Activated CD8-positive, alpha-beta memory T cell treated with anti-CD3 and anti-CD28 coated beads for 48 hours (primary cell): ENCODE measurements at places on chromosomes 1 and 21.

DNA sequence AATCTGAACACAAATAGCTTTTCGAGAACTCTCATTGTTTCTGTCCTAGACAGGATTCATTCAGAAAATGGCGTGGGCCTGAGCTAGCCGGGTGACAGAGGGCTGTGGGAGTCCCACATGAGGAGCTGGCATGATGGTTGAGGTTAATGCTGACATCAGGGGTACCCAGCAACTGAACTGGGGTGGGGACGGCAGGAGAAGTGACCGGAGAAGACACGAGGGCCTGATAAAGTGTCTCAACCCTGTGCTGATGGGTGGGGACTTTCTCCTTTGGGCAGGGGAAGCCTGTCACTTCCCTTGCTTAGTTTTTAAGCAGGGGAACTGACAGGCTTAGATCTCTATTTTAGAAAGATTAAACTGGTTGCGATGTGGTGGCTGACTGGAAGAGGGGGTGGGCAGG, 14.6 kb downstream of the CHIT1 start:
- no peak for DNase-seq

GRCh38 chr1:117967881-117968280, 38.3 kb downstream of the WDR3 start:
- no peak for DNase-seq

DNA sequence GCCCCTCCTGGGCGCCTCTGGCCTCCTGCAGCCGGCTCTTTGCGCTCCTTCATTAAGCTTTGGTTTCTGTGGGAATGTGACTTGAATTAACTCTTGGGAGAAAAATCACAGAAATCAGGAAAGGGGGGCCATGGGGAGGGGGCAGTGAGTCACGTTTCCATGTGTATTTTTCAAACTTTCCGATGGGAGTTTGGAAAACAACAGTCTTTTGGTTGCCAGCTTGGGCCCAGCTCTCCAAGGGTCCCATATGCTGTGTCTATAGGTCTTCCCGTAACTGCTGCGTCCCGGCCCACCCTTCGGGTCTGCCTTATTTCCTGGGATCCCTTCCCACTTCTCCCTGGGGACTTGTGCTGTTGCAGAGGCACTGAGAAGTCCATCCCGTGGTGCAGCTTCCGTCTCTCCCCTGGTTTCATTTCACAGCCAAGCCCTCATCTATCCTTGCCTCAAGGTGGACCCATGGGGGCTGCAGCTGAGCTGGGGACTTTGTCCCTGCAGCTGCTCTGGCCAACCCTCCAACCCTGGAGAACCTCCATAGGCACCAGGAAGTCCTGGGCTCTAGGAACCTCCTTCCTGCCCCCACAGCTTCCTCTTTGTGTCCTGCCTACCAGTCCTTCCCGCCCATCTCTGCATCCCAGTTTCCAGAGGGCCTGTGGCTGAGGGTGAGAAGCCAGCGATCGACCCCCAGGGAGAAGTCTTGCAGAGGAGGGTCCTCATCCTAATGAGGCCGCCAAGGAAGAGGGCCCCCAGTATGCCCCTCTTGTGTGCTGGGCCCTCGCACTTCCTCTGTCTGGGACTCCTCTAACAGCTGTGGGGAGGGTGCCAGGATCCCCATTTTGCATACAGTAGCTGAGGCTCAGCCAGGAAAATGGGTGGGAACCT, 11.6 kb upstream of the LMNA start:
- DNase-seq, result no peak

- DNase-seq, result no peak
Observed at GRCh38 chr1:50704126-50704525, 255.9 kb downstream of the FAF1 start.

DNA sequence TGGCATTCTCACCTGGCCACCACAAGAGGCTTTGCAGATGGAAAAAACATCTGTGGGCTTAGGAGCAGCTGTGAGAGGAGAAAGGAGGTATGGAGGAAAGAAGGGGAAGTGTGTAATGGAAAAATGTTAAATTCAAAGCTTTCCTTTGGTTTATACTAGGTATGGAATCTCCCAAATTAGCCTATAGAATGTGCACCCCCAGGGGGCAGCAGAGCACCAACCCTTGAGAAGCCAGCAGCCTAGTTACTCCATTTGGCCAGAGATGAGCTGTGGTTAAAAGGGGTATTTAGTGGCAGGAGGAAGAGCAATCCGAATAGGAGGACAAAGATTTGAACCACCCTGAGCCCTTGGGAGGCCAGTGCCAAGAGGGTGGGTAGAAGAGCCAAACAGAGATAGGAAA, 97.5 kb upstream of the CTTNBP2NL start:
- no peak for DNase-seq

DNA sequence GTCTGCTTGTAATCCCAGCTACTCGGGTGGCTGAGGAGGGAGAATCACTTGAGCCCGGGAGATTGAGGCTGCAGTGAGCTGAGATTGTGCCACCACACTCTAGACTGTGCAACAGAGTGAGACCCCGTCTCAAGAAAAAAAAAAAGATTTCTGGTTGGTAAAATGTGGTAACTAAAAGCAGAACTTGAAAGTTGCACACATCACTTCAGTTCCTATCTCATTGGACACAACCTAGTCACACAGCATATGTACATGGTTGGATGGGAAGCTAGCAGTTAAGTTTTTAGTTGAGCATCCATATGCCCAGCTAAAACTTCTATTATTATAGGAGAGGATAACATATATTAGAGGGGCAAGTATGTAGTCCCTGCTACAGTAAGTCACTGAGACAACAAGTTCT, 22.1 kb downstream of the BCAS2 start:
- no peak for DNase-seq

- DNase-seq, result no peak
Observed at GRCh38 chr1:189805735-189806134, 671.9 kb downstream of the BRINP3 start.

DNA sequence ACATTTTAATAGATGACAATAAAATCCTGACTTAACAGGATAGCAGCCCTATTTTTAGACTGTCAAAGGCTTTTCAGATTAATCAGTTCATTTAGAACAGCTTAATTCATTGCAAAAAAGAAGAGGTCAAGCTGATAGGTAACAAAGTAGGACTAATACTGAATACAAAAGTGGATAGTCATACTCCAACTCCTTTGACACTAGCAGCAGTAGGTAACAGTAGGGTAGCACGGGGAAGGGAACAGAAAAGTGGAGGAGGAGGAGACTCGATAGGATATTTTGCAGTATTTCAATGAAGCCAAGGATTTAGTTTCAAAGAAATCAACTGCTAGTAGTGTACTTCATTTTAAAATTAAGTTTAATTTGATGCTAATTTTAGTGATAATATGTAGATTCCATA, 51.1 kb downstream of the USP1 start:
- no peak for DNase-seq

GRCh38 chr21:35509001-35509704, 460.1 kb upstream of the RUNX1 start:
- DNase-seq, result no peak

- no peak for DNase-seq
Observed at GRCh38 chr1:197994907-197995407, 77.8 kb downstream of the LHX9 start.

GRCh38 chr1:109391626-109392025, 6.1 kb downstream of the SORT1 start:
- no peak for DNase-seq

GRCh38 chr1:232239998-232240397, 389.9 kb downstream of the SIPA1L2 start:
- no peak for DNase-seq

DNA sequence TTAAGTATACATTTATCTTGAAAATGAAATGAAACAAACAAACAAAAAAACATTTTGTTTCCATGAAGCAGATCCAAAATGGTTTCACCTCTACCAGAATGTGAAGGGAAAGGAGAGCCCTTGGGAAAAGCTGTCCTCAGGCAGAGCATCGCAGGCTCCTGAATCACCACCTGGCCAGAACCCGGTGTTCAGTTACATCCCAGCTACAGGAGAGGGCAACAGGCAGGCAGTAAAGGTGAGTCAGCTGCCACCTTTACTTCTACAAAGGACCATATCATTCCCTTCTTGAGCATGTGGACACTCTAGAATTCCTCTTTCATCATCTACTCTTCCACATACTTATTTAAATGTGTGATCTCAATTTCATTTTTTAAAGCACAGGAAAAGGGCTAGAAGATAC, 151.2 kb downstream of the PIGK start:
- DNase-seq, result no peak

- DNase-seq, result no peak
Observed at GRCh38 chr1:154446789-154447188, 41.6 kb downstream of the IL6R start.

GRCh38 chr1:219985169-219985568, 56.8 kb upstream of the SLC30A10 start:
- DNase-seq, result no peak

GRCh38 chr1:14767075-14767474, 168.6 kb downstream of the KAZN start:
- DNase-seq, result no peak

GRCh38 chr1:63548877-63549276, 25.6 kb downstream of the EFCAB7 start:
- no peak for DNase-seq

- DNase-seq, result no peak
Observed at GRCh38 chr1:66399888-66400529, 133.9 kb upstream of the SGIP1 start.

GRCh38 chr1:47436979-47437446, 831 bp upstream of the FOXD2 start:
- DNase-seq, result no peak

DNA sequence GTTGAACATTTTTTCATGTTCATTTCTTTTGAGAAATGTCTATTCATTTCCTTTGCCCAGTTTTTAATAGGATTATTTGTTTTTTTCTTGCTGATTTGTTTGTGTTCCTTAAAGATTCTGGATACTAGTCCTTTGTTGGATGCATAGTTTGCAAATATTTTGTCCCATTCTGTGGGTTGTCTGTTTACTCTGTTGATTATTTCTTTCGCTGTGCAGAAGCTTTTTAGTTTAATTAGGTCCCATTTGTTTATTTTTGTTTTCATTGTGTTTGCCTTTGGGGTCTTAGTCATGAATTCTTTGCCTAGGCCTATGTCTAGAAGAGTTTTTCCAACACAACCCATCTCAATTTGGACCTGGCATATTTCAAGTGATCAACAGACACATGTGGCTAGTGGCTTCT, 116.1 kb upstream of the GALNT2 start:
- no peak for DNase-seq

GRCh38 chr1:109963864-109964263, 20.7 kb upstream of the AHCYL1 start:
- DNase-seq, result no peak

GRCh38 chr1:44775930-44776729, 790 bp downstream of the RPS8 start:
- no peak for DNase-seq

DNA sequence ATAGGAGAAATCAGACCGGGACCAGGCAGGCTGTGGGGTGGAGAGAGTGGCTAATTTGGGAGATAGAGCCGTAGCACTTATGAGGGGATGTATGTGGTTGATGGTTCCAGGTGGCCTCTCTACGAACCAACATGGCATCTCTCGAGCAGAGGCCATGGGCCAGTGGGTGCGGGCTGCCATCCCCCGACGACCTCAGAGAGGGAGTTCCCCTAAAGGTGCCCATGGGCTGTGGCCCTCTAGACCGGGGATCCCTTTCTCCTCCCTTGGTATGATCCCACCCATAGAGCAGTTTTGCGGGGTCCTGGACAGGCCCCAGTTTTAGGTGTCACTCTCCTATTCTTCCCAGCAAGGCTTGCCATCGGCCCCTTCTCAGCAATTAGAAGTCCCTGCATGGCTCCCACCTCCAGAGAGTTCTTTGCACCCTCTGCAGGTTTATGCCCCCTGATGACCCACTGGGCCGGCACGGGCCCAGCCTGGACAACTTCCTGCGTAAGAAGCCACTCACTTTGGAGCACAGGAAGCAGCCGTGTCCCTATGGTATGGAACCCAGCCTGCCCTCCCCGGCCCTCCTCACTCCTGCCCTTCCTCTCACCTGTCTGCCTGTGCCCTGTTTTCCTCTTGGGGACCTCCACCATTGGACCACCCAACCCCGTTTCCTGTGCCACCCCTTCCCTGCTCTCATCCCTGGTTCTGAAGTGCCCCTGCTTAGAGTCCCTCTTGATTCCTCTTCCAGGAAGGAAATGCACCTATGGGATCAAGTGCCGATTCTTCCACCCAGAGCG, 7.8 kb downstream of the ZC3H12A start:
- no peak for DNase-seq

DNA sequence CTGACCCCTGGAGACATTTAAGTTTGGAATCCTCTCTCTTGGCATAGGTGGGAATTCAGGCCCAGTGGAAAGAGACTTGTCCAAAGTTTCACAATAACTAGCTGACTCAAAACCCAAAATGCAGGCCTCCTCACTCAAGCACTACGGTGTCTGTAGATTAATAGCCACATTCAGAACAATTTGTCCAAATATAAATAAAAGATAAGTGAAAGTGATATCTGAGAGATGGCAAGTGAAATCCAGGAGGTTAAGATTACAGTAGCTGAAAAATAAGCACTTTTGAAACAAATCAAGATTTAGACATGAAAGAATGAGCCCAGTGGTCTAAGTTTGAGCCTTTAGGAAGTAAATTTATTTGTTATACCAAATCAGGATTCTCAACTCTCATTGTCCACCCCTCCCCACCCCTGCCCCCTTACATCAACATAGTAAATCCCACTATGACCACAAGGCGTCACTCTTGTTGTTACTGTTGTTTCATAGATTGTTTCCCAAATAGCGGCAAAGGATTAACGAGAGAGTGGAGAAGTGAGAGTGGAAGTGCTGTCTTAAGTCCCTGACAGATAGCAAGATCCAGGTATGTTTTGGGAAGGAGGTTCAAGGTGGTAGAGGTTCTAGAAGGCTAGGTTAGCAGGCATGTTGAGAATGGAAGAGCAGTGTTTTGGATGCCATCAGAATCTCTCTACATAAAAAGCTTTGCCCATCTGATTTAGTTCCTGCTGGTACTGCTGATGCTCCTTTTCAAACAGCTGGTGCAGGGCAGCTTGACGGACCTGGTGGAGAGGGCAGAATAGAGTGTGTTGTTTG, 7.1 kb upstream of the TPM3 start:
- no peak for DNase-seq

DNA sequence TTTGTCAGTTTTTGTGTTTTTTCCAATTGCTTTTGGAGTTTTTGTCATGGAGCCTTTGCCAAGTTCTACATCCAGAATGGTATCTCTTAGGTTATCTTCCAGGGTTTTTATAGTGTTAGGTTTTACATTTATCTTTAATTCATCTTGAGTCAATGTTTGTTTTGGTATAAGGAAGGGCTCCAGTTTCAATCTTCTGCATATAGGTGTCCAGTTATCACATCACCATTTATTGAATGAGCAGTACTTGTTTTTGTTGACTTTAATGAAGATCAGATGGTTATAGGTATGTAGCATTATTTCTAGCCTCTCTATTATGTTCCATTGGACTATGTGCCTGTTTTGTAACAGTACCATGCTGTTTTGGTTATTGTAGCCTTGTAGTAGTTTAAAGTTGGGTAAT, 1233.1 kb downstream of the PLA2G4A start:
- no peak for DNase-seq

DNA sequence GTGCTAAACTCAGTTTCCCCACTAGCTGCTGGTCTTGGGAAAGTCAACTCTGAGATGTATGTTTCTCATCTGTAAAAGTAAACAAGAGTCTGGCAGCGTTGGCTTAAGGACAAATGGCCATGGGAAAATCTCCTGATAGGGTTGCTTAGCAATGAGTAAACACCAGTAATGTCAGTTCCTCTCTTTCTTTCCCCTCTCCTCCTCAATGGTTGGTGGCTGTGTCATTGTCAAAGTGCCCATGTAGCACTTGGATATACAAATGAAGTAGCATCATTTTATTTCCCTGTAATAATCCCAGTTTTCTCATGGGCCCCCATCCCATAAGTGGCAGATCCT, 2.2 kb upstream of the FYB2 start:
- DNase-seq, result no peak
